Skin of body (tissue), 3 donors: ENCODE measurements at places on chromosomes 5 and 9. TPM values are rescaled to one million over a fixed set of nuclear protein-coding genes. Genes with fewer than 3 reads are reported as not detected.

DNA sequence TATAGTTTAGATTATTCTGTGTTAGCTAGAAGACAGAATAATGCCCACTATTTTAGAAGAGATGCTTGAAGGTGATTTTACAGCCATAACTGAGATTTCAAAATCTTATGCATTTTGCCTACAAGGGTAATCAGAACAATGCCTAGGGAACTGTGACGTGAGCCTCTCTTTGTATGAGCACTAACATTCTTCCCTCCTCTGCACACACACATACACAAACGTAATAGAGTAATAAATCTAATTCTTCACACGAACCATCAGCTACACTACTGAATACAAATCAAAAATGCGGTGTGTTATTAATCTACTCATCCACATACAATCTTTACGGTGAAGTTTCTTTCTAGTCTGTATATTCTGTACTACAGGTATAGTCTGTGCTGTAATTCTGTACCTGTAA is 227.8 kb downstream of the PLK2 start:
- DNase-seq = no peak

GRCh38 chr5:102798104-102798785 is 43.1 kb downstream of the PAM start:
- no peak for DNase-seq

- no peak for DNase-seq
Measured at GRCh38 chr5:1352231-1353219, 7.6 kb upstream of the CLPTM1L start.

- DNase-seq = peak; percentile 84
Measured at GRCh38 chr9:105064248-105065097, 136.5 kb upstream of the ABCA1 start.

DNA sequence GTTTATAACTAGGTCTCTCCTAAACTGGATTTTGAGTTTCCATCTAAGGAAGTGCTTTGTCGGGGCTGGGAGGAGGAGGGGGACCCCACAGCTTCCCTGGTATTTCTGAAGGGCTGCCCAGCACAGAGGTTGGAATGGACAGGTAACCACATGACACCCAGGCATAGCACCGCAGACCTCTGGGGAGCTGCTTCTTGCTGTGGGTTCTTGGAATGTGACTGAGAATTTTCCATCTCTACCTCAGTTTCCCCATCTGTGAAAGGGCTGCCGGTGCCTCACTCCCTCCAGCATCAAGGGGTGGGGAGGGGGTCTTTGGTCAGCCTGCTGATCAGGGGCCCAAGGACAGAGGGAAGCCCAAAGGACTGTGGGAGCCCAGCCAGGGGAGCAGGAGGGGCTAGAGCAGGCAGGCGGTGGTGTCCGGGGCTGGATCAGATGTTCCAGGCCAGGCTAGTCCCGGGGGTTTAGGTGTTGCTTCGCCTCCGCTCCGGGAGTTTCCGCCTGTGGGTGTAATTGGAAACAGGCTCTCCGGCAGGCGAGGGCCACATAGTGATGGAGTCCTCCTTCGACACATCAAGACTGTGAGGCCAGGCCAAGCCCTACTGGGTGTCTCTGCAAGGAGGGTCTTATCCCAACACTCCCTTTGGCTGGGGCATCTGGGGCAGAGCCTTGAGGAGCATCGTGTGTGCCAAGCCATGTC is 3.3 kb downstream of the OLFML2A start:
- DNase-seq = no peak

DNA sequence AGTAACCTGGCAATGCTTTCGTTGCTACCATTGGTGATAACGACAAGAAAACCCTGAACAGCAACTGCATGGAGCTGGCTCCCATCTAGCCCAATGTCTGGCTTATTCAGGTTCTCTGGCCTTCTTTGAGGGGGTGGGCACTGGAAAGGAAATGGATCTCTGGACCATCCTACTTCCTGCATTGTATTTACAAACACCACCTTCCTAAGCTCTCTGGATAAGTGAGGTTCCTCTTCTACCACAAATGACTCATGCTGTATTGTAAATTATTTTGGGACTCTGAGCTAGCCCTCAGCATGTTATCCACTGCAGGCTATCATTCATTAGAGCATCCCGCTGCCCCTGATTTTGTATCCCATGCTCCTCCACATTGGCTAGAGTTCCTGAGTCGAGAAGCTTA is 136.9 kb upstream of the KLF9 start:
- DNase-seq = no peak

DNA sequence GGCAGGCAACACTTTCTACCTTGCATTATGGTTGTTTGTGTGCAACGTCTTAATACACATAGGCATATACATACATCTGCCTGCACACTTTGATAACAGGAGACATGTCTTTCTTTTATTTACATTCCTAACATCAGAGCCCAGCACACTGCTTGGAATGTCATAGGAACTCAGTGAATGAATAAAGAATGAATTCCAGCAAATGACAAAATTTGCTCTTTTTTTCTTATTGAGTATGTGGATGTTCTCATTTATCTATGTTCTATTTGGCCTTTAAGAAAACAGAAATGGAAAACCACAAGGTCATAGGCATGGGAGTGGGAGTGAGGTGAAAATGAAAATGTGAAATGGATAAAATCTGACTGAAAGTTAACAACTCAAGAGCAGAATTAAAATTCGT is 36.3 kb upstream of the PALM2AKAP2 start:
- no peak for DNase-seq

- no peak for DNase-seq
Measured at GRCh38 chr9:19424176-19424779, 15.5 kb downstream of the ACER2 start.

DNA sequence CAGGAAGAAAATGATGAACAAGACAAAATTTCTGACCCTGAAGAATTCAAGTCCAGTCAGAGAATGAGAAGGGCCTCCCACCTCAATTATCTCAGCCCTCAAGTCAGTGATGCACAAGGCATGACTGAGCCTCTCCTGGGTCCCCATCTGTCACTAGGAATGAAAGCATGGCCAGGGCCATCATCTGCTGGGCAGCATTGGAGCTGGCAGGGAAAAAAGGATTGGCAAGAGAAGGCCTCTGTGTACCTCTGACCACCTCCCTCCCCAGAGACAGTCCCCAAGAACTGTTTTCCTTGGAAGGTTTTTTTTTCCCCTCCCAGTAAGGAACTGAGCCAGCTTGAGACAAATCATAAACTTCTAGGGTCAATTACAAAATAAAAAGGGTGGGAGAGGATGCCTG is 76.7 kb downstream of the KLHL3 start:
- DNase-seq = no peak

DNA sequence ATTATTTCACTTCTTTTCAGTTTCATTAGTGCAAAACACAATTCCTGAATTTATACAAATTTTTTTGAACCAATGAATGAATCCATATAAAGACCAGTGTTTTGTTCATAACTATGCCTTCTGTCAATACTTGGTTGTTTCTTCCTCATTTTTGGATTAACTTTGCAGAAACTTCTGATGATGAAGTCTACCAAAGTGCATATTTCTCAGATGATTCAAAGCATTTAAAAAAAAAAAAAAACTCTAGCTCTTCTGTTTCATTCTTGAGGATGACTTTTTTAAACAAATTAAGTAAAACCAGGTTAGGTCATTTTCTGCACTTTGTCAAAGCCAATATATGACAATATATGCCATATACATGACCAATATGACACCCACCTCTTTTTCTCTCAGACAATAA is 92.6 kb downstream of the CHSY3 start:
- DNase-seq = no peak

- DNase-seq = no peak
Measured at GRCh38 chr9:94903961-94904421, 177.5 kb downstream of the AOPEP start.

DNA sequence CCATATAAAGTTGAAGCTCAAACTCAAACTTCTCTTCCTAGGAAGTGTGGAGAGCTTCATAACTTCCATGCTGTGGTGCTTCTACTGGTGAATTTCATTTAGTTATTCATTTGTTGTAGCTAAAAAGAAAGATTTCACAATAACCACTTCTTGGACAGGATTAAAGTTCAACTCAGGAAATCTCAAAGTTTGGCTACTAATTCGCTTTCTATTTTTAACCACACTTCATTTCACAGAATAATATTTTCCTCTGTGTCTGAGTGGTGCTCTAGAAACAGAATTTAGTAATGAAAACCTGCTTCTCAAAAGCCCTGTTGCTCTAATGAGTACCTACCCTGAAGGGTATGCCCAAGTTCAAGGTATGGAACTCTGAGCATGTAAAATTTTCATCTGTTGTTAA is 73.9 kb downstream of the ACTBL2 start:
- DNase-seq = peak; percentile 78

DNA sequence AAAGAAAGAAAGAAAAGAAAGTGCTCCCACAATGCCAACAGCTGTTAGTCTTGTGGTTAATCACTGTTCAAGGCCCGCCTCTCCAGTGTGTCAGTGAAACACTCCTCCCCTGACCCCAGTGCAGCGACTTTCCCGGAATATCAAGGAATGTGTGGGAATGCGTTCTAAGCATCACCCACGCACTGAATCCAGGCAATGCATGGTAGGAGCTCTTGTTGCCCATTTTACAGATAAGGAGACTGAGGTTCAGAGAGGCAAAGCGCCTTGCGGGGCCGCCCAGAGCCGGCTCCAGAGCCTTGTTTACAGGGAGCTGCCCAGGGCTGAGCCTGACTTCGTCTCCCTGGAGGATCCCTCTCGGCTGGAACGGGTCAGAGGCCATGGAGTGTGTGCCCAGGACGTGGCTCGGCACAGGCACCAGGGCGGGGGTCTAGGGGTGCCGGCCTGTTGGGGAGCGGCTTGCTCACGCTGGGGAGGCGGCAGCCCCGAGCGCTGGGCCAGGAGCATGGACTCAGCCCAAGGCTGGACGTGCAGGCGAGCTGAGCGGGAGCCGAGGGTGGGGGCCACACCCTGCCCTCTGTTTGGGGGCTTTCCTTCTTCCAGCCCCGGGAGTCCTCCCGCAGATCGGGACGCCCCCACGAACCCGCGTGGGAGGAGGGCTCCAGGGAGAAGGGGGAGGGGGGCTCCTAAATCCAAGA is 823 bp downstream of the ST6GALNAC6 start:
- DNase-seq = peak; percentile 71

GRCh38 chr9:68577774-68578591 is 37.3 kb upstream of the TMEM252 start:
- no peak for DNase-seq

DNA sequence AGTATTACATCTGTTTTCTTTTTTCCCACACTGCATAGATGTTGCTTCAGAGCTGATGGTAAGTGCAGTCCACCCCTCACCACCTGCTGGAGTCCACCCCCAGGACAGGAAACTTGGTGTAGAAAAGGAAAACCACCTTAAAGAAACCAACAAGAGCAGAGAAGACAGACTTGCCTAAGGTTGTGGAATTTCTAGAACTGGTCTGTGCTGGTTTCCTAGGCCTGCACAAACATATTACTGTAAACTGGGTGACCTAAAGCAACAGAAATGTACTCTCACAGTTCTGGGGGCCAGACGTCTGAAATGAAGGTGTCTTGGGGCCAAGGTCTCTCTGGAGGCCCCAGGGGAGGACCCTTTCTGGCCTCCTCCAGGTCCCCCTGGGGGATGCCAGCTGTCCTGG is 293.4 kb upstream of the IRX1 start:
- DNase-seq = no peak

DNA sequence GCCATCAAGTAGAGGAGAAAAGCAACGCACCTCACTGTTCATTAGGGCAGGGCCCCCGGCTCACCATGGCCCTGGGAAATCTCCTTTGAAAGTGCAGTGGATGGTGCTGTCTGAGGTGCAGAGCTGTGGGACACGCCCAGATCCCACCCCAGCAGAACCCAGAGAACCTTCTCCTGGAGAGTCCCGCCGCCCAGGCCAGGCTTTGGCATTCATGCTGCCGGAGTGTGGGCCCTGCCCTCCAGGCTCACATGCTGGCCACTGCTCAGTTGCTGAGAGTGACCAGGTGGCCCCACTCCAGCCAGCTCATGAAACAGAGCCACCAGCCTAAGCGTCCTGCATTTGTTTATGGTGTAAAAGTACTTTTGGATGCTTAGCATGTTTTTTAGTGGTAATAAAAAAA is 23.8 kb upstream of the LRRC14B start:
- DNase-seq = no peak

GRCh38 chr5:55141945-55142690 is 17.9 kb upstream of the GPX8 start:
- no peak for DNase-seq

GRCh38 chr9:5479994-5480694 is 29.8 kb downstream of the CD274 start:
- no peak for DNase-seq

DNA sequence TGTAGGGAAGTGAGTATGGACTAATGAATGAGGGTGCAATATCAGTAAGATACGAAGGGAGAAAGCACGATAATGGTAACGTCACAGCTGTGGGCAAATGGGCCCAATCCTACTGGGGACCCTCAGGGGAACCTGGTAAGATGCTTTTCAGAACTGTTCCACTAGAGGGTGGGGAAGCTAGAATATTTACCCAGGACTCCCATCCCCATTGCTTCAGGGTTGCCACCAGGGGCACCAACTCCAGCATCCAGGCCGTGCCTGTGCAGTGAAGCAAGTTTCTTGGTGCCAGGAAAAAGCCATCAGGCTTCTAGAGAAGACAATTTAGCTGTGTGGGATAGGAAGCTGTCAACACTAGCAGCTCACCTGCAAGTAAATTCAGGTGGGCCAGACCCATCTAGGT is 409.3 kb downstream of the AGTPBP1 start:
- DNase-seq = no peak

Gene CSF2
- not detected for total RNA-seq

Gene LRRC19
- total RNA-seq = not detected

Gene SCGB3A2
- total RNA-seq = not detected

Gene ANKRD55
- 0.30 TPM for total RNA-seq

Gene DIRAS2
- 1.9 TPM for total RNA-seq

Gene IL33
- total RNA-seq = 28.1 TPM
